Effector memory CD4-positive, alpha-beta T cell (primary cell): ENCODE measurements at places on chromosomes 7 and 10.

DNA sequence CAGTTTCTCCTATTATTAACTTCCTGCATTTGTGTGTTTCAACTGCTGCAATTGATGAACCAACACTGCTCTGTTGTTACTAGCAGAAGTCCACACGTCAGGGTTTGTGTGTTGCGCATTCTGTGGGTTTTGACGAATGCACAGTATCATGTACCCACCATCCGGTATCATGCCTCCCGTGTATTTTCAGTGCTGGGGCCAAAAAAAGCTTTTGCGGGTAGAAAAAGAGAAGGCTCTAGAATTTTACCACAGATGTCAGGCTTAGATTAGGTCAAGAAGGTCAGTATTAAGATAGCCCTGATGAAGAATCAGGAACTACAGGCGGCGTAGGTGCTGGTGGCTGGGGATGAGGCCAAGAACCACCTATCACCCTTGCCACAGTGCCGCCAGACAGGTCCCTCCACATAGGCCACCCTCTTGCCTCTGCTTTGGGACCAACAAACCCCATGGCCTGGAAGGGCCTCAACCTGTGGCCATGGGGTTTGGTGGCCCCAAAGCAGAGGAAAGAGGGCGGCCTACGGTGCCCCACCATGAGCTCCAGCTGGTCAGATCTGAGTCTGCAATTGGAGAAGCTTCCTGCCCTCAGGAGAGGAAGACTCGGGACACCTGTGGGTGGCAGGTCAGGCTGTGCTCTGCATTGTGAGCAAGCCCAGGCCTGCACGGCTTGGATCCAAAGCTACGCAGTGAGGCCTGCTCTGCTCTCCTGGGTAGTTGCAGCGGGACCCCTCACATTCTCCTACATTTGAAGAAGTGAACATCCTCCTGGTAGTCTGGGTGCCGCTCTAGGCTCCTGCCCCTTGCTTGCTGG, 71.9 kb downstream of the MKI67 start:
- DNase-seq = no peak

DNA sequence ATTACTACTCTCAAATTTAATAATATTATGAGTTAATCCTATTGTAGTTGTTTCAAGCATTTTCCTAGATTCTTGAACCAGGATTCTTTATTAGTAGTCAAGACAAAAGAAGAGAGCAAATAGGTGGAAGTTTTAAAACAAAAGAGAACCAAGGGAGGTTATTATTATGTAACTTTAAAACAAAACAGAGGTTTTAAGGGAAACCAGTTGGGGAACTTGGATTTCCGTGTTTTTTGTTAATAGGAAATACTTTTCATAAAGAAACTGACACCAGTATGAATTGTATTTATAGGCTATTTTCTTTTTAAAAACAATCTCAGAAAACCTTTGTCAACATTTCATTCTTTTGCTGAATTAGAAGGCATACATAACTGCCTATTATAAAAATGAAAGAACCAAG, 183.9 kb downstream of the WNT2 start:
- DNase-seq = no peak

- DNase-seq = no peak
These were observed 58.8 kb downstream of the GRB10 start for GRCh38 chr7:50723888-50724287.

DNA sequence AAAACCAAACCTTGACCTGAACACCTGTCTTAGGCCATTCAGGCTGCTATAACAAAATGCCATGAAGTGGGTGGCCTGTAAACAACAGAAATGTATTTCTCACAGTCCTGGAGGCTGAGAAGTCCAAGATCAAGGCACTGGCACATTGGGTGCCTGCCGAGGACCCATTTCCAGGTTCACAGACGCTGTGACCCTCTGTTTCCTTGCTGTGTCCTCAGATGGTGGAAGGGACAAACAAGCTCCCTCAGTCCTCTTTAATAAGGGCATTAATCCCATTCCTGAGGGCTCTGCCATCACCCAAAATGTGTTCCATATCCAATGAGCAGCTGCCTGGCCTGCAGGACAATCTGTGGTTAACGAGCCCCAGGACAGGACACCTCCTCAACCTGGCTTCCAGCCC, 67.6 kb downstream of the ITGB1 start:
- no peak for DNase-seq

GRCh38 chr7:1899196-1899595, 229.1 kb downstream of the ELFN1 start:
- DNase-seq = no peak

DNA sequence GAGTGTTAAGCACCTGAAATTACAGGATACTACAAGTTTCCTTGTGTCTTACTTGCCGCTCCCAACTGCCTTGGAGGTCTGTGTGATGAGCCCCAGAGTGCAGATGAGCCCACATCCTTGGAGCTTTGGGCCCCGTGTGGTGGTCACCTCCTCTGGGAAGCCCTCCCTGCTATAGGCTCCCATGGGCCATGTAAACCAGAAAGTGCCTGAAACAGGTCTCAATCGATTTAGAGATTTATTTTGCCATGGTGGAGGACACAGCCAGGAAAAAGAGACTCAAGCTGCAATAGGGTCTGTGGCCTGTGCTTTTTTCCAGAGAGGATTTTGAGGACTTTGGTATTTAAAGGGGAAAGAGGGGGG, 89.4 kb upstream of the KCTD7 start:
- DNase-seq = no peak

DNA sequence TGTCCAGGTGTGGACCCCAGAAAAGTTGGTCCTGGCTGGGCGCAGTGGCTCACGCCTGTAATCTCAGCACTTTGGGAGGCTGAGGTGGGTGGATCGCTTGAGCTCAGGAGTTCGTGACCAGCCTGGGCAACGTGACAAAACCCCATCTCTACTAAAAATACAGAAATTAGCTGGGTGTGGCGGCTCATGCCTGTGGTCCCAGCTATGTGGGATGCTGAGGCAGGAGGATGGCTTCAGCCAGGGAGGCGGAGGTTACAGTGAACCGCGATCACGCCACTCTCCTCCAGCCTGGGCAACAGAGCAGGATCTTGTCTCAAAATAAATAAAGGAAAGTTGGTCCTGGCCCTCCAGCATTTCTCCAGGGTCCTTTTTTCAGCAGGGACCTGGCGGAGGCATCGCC, 1.4 kb downstream of the NUDT1 start:
- no peak for DNase-seq

- no peak for DNase-seq
These were observed 48.3 kb upstream of the OCM2 start for GRCh38 chr7:98038321-98038720.

DNA sequence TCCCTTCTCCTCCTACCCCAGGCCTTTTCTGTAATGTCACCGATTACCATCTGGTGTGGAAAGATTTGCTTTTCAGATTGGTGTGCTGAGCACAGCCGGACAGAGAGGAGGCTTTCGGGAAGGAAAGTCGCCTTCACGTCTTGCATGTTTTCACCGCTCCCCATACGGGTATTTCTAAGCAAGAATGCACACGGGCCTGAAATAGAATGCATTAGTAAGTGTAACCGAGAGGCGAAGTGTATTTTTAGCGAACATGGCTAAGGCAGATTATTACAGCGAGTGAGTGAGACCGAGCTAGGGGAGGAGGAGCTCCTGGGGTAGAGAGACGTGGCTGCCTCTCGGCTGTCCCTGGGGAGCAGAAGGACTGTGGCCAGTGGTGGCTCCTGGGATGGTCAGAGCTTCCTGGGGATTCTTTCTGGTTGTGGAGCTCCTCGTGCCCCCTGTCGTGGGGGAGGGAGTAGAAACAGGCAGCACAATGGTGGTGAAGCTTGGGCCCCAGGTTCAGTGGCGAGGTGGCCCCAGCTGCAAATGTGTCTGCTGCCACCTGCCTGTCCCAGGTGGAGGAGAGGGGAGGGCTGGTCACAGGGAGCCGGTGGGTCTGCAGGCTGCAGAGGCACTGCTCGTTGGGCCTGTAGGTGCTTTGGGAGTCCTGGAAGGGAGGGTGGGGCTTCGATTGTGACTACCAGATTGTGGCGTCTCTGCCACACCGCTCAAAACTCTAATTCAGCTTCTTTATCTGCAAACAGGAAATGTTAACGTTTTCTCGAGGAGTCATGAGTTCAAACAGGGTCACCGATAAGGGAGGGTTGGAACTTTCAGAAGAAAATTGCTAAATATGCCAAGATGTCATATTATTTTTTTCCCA, 135.8 kb downstream of the CAMK1D start:
- DNase-seq = no peak

DNA sequence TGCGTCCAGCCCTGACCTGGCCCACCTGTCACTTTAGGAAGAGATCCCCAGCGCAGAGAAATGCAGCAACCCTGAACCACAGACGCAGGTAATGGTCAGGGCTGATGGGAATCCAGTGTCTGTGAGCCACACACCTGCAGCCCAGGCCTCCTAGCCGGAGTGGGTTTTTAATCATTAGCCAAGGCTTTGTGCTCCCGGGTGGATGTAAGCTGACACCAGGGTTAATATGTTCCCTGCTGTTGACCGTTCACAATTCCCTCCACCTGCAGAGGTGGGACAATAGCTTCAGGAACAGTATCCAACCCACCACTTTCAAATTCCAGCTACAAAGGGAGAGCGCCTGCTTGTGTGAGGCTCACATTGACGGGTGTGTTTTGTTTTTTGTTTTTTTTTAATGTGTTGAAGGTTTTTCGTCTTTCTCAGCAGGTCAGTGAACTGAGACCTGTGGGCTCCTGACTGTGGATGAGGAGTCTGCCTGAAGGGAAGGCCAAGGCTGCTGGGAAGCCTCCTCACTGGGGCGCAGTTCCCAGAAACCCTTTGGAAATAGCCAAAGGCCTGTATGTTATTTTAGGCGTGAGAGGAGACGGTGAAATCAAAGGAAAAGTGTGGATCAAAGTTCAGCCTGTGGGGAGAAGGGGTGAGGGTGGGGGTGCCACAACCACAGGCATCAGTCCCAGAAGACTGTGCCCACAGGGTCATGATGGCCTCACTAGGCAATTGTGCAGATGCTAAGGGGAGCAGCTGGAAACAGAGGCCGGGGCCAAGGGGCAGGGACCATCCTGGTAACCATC, 111.1 kb downstream of the TNS3 start:
- DNase-seq = no peak

DNA sequence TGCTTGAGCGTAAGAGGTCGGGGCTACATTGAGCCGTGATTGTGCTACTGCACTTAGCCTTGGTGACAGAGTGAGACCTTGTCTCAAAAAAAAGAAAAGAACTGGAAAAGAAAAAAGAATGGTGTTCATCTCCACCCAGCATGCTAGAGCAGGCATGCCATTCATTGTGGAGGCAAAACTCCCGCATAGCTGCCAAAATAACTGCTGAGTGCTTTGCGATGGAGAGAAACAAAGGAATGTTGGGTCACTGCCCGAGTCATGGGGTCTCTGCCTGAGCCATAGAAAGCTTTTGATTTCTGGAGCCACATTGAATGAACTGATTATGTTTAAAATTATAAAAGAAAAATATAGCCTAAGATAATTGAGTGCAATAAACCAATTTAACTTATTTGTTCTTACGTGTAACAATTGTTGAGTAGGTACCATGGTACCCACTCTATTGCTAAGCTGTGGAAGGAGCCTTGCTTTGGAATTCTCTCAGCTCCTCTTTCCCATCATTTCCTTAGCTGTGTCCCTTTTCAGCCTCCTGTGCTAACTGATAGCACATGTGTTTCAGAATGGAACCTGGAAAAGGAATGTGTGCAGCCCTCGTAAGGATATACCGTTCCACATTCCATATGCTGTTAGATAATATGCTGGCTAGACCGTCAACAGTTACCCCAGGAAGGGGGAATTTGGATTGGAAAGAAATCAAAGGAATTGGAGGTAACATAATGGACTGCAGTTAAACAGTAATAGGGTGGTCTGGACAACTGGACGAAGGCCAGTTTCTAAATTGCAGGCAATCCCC, 99.0 kb downstream of the KIAA1217 start:
- DNase-seq = no peak

- no peak for DNase-seq
These were observed 10.9 kb downstream of the POR start for GRCh38 chr7:75925717-75926435.

DNA sequence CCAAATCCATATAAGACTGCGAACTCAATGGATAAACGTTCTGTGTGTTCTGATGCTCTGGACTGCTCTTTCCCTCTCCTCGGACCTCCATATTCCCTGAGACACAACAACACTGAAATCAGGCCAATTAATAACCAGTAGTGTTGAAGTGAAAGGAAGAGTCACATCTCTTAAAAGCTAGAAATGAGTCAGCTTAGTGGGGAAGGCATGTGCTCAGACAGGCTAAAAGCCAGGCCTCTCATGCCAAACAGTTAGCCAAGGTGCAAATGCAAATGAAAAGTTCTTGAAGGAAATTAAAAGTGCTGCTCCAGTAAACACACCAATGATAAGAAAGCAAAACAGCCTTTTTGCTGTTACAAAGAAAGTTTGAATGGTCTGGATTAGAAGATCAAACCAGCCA, 29.3 kb downstream of the TNS3 start:
- no peak for DNase-seq

- DNase-seq = no peak
These were observed 18.1 kb upstream of the ABCB5 start for GRCh38 chr7:20597339-20597738.

DNA sequence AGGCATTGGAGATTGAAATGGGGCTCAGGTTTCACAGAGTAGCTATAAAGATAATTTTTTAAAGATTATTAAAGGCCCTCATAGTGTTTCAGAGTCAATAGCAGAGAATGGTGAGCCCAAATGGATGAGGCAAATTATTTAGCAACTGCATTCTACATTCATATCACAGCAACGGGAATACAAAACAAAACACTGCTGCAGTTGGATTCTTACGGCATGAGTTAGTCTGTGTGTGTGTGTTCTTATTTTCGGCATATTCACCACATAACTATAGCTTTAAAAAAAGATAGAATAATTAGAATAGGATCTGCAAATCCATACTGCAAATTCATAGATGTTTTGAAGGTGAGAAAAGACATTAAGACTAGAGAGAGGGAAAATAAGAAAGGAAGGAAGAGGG, 66.0 kb downstream of the SUGCT start:
- DNase-seq = no peak

DNA sequence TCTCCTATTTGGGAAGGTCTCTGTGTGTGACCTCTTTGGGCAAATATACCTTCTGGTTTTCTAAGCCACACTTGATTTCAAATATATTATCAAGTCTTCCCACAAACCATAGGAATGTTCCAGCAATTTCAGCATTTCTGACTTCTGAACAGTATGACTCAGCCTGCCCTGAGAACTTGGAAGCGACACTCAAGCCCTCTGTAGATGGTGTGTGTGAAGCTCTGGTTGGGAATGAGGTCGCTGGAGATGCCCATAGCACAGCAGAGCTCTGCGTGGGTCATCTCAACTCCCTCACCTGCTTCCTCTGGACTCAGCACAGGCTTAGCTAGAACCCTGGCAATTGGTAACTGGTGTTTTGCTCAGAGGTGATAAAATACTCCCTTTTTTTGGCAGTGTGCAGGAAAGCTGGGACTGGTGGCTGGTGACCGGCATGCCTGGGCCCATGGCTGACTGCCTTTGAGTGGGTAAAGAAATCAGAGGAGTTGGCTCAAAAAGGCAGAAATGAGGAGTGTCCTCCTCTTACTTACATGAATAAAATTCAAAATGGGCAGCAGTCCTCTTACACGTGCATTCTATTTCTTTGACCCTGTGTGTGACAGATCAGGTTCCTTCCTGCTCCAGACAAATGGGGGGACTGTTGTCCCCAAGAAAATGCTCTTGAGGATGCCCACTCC, 87.5 kb upstream of the NRP1 start:
- no peak for DNase-seq

- no peak for DNase-seq
These were observed 421.9 kb downstream of the SORCS3 start for GRCh38 chr10:105062951-105063350.
